ENCODE measurements at places on chromosomes 3 and 15.

DNA sequence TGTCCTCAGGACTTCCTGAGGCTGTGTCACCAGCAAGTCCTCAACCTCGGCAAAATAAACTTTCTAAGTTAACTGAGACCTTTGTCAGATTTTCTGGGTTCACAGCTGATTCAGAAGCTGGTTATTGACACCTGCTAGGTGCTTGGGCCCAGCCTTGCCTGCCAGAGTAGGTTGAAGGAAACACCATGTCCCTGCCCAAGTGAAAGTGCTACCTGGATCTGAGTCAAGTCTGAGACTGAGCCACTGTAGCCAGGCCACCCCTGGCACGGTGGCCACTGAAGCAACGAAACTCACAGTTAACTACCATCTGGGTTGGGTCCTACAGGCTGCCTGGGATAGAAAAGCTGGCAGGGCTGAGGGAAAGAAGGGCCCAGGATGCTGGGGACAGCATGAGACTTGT, 8.2 kb downstream of the HYAL2 start:
- no peak for DNase-seq

GRCh38 chr15:62777671-62778070, 264.9 kb upstream of the TPM1 start:
- no peak for DNase-seq

DNA sequence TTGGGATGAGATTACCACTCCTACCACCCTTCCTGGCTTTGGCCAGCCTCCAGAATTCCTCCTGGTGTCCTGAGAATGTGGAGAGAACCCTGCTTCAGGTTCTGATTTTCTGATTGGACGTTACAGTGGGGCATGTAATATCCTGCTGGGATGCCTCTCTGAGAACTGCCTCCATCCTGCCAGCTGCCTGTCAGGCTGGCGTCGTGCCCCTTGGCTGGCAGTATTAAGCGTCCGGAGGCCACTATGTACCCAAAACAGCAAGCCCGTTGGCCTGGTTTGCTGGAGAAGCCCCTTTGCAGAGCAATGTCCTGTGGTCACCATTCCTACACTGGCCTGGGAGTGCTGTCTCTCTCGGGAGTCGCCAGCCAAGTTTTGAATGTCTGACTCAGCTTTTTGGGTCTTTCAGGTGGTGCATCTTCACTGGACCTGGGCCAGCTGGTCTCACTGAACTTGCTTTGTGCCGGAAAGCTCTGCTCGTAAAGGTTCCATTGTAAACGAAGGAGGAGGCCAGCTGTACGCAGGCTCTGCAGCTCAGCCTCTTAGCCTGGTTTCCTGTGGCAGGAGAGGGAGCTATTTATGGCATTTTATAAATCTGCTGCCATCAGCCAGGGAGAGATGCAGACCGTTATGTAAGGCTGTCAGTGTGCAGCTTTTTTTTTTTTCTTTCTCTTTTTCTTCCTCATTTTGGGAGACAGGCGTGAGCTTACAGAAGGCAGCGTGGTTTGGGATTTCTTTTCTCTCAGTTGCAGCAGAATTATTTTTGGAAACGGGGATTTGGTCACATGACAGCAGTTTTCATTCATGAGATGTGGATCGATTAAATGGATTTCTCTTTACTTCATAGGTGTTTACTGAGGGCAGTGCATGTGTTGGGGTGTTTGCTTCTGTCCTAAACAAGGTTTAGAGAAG, 19.0 kb upstream of the TRAK1 start:
- DNase-seq: peak; percentile 78

DNA sequence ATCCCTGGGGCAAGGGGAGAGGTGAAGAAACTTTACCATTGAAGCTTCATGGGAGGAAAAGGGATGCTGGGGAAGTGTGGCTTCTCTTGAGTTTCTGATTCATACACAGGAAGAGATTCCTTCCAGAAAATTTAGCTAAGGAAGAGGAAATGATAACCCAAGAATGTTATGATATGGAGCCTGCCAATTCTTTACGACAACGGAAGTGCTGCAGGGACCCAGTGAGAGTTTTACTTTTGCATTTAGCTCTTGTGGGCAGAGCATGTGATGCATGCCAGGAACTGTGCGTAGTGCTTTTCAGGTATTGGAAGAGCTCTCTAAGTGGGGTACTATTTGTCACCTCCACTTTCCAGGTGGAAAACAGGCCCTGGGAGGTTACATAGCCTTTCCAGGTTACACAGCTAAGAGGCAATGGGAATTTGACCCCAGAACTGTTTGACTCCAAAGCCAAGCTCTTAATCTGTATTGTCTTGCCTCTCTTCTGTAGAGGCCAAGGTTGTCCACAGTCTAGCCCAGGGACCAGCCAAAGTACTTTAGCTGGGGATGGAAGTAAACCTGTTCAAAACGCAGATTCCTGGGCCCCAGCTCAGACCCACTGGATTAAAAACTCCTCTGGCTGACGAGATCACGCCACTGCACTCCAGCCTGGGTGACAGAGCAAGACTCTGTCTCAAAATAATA, 23.0 kb downstream of the CMTM7 start:
- DNase-seq: no peak

GRCh38 chr3:158205994-158206393, 96.1 kb downstream of the RSRC1 start:
- DNase-seq: no peak

DNA sequence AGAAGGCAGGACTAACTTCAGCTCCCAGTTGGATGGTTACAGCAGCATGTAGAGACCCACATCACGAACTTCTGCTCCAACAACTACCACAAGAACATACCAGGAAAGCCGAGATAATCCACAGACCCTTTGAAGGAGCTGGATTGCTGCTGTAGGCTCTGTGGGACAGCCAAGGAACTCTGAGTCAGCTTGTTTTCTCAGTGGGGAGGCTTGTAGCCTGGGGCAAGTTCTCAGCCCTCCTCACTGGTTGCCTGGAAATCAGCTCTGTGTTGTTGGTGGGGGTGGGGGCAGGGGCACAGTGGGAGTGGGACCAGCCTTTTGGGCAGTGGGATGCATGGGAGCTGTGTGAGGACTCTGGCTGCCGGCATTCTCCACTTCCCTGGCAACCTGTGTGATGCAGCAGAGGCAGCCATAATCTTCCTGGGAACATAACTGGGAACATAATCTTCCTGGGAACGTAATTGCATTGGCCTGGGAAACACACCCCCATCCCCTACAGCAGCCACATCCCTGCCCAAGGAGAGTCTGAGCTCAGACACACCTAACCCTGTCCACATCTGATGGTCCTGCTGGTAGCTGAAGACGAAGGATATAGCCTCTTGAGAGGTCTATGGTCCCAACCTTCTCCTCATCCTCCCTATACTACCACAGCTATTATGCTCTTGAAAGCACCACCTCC, 153.1 kb downstream of the PEAK1 start:
- peak; percentile 94 for DNase-seq

DNA sequence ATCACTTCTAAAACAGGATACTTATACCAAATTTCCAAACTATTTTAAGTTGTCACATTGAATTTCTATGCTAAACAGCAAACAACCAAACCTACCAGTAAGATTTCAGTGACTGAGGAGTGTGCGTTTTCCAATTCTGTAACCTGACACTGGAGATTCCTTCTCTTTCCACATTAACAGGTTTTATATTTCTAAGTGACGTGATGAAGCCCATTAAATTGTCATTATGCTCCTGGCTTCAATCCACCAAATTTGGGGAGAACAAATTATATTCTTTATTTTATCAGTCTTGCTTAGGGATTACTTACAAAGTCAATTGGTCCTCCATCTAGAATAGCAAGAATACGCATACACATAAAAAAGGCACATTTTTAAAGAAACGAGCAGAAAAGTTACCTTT, 764.8 kb upstream of the NR2F2 start:
- DNase-seq: no peak

DNA sequence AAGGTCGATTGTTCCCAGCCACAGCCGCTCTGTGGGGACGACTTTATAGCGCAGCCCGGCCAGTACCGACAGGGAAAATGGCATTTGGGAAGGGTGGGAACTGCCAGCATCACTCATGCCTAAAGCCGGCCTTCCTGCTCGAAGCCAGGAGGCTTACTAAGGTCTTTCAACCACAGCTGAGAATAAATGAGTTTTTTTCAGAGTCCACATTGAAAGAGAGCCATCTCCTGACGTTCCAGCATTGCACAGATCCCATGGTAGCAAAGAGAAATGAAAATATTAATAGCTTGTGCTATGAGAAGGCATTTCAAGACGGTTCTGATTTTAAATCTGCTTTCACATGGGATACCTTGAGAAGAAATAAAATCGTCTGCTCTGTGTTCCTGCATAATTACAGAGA, 230.2 kb upstream of the IGF1R start:
- DNase-seq: no peak

GRCh38 chr3:126064627-126065258, 19.2 kb downstream of the SLC41A3 start:
- no peak for DNase-seq

GRCh38 chr15:90436952-90437351, 48.9 kb downstream of the IQGAP1 start:
- no peak for DNase-seq

GRCh38 chr3:113277414-113277813, 66.1 kb downstream of the BOC start:
- DNase-seq: no peak

- DNase-seq: no peak
Observed at GRCh38 chr15:92892201-92892555, 7.9 kb upstream of the CHD2 start.

DNA sequence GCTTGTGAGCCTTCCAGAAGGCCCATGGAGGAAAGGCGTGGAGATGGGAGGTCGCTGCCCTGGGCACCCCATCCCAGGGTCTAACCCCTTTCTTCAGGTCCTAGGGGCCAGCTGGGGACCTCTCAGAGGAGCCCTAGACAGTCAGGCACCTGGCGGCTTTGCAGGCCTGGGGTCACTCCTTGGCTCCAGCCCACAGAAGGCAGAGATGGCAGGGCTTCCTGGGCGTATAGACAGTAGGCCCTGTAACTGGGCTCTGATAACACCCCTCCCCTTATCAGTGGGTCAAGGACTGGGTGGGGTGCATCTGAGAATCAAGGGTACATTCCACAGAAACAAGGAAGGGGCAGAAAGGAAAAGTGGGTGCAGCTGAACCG, 16.7 kb downstream of the ZDHHC19 start:
- DNase-seq: no peak

Measured in ELF-1 (cell line).